ENCODE measurements at places on chromosomes 16 and 17.

- no peak for DNase-seq
Observed at GRCh38 chr16:49621241-49622083, 234.4 kb downstream of the ZNF423 start.

GRCh38 chr16:16073891-16074881 lies 124.8 kb downstream of the ABCC1 start:
- peak; percentile 92 for DNase-seq

- no peak for DNase-seq
Observed at GRCh38 chr16:58426966-58427365, 34.7 kb downstream of the GINS3 start.

GRCh38 chr17:2602597-2603017 lies 9.2 kb downstream of the PAFAH1B1 start:
- no peak for DNase-seq

DNA sequence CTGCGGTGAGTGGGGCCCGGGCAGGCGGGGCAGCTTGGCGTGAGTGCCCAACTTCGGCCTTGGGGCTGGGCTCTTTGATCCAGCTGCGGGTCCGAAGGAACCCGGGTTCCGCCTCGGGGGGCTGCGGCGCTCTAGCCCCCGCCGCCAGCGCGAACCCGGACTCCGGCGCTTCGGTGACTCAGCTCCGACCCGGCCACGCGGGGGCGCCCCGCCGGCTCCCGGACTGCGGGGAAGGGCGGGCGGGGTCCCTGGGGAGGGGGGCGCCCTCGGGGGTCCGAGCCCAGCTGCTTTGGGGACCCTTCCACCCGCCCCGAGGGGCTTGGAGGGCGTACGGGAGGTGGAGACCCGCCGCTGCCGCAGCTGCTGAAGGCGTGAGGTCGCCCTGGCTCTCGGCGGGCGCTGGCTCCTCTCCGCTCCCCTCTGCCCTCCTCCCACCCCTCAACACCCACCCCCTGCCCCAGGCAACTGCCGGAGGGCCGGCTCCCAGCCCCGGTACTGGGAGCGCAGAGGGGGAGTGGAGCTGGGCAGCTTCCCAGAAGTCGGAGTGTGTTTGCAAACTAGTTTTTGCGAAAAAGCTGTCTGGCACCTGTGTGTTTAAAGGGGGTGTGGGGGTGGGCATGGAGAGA lies 516 bp downstream of the CPNE2 start:
- DNase-seq: no peak

DNA sequence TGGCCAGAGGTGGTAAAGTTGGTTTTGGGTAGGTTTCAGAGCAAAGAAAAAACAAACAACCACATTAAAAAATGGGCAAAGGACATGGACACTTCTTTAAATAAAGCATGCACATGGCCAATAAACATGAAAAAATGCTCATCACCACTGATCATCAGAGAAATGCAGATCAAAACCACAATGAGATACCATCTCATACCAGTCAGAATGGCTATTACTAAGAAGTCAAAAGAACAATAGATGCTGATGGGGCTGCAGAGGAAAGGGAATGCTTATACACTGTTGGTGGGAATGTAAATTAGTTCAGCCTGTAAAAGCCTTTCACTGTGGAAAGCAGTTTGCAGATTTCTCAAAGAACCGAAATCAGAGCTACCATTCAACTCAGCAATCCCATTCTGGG lies 598.4 kb upstream of the SOX9 start:
- DNase-seq: no peak

DNA sequence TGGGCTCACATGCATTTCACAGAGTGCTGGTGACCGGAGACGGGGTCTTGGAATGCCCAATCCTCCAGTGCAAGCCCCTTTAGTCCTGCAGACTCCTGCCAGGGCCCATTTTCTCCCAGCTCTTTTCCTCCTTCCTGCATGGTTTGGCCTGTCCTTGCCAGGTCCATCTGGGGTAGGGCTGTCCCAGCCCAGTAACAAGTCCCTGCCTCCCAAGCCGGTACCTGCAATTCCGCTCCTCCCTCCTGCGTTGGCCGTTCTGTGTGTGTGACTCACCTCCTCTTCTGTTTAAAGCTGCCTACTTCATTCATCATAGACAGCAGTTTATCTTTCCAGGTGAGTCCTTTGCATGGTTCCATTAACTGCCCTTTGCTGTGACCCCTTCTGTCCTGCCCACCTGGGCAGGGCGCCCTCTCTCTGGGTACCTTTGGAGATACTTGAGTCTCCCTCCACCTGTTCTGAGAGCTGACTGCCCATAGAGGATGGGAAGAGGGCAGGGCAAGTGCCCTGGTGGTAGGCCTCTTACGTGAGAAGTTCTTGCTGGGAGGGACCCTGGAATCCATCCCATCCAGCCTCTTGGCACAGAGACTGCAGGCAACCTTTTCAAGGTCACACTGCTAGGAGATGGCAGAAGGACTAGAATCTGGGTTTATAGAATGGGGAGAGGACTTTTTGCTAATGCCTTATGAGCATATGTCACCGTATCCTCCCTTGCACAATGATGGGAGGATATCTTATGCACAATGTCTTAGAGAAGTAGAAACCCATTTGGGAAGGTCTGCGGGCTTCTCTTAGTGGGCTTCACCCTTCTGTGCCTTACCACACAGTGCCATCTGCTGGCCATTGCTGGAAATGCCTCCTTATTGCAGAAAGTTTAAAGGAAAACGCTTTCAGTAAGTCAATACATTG lies 29.7 kb upstream of the LGALS9 start:
- DNase-seq: peak; percentile 49

GRCh38 chr16:1152123-1152638 lies 725 bp upstream of the CACNA1H start:
- no peak for DNase-seq

DNA sequence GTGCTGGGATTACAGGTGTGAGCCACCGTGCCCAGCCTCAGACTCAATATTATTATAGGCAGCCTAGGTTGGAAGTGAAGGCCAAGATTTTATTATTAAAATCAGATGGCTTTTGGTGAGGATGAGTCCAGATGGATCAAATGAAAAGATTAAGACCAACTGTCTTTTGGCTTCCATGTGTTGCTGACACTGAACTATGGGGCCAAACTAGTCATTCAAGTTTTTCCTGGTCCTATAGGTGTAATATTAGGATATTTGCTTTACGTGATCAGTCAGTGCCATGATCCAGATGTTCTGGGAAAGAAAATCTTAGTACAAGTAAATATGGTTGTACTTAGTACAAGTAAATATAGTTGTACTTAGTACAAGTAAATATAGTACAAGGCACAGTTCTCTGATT lies 140.6 kb downstream of the MAP2K6 start:
- no peak for DNase-seq

DNA sequence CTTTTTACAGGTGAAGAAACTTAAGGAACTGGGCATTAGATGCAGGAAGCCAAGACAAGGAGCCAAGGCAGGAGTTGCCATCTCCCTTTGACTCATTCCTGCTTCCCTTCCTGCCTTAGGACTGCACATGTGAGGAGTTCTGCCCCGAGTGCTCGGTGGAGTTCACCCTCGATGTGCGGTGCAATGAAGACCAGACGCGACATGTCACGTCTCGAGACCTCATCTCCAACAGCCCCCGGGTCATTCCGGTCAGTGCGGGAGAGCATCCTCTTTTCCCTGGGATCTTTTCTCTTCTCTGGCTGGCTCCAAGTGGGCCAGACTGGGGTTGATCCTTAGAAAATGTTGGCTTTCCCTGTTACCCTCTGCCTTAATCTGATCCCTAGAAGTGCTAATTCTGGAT lies 6.6 kb downstream of the POLR2C start:
- DNase-seq: no peak

GRCh38 chr17:30347488-30347887 lies 13.6 kb upstream of the TMIGD1 start:
- DNase-seq: no peak

DNA sequence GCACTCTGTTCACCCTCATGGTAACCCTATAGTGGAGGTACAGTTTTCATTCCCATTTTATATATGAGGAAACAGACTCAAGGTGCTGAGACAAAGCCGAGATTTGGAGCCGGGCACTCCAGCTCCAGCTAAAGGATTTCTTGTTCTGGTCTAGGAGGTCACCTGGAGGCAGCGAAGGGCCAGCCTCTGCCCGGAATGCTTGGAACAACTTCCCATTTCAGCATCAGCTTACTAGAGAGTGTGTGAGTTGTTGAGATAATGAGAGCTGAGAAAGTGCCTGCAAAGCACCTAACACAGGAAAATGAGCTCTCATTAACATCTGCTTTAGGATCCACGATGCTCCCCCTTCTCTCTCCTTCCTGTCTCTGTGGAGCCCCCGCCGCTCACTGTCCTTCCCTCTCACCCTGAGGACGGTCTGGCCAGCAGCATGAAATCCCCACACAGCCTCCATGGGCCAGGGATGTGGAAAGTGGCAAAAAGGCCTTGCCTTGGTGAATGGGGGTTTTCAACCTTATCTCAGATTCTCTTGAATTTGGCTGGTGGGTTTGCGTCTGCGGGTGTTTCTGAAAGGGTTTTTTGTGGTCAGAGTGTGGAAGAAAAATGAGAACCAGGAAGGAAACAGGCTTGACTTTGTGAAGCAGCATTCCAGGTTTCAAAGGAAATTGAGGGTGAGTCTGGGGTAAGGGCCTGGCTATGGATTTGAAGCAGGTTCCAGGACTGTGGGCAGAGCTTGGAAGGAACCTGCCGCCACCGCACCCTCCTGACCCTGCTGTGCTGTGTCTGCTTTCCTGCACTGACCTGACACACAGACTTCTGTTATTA lies 178.7 kb downstream of the FOXL1 start:
- DNase-seq: no peak

DNA sequence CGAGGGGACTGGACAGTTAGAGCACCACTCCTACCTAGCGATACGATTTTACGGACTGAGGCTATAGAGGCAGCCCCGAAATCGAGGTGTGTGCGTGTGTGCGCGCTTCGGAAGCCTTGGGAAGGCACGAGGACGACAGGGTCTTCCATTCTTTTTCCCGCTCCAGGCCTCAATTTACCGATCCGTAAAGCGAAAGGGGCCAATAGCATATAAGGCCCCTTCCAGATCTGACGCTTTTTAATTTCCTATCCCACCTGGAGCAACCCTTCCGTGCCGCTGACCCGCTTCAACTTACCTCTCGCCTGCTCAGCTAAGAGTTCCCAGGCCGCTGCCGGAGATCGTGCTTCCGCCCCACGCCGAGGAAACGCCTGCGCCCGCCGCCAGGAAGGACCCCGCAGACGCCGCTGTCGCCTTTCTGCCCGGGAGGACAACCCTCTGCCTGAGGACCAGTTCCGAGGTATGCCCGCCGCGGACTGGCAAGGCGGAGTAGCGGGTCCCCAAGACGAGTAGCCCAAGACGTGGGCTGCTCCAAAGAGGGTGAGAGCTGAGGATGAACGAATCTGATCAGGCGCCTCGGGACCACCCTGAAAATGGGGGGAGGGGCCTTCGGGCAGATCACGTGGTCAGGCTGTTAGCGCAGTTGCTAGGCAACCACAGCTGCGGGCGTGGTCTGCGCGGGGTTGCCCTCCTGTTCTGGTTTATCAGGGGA lies at the start of gene EFTUD2:
Gene EFTUD2 (minus strand): TSS at position 372 of the 709 bp plus-strand sequence. CDS start 4,924 bp downstream, outside the sequence.
- DNase-seq: peak; percentile 73

DNA sequence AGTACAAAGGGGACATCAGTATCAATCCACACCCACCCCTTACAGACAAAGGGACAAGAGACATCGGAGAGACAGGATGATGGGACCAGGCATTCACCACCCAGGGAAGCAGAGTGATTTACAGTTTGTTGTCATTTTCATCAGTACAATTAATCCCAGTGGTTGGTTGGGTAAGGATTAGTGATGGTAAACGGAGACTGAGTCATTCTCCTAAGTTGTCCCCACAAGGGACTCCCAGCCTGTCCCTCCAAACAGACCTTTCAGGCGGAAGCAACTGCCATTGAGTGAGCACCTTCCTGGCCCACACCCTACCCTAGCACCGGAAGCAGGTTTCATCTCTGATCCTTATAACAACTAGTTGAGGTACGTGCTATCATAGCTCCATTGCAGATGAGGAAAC lies 11.2 kb downstream of the PPL start:
- no peak for DNase-seq

DNA sequence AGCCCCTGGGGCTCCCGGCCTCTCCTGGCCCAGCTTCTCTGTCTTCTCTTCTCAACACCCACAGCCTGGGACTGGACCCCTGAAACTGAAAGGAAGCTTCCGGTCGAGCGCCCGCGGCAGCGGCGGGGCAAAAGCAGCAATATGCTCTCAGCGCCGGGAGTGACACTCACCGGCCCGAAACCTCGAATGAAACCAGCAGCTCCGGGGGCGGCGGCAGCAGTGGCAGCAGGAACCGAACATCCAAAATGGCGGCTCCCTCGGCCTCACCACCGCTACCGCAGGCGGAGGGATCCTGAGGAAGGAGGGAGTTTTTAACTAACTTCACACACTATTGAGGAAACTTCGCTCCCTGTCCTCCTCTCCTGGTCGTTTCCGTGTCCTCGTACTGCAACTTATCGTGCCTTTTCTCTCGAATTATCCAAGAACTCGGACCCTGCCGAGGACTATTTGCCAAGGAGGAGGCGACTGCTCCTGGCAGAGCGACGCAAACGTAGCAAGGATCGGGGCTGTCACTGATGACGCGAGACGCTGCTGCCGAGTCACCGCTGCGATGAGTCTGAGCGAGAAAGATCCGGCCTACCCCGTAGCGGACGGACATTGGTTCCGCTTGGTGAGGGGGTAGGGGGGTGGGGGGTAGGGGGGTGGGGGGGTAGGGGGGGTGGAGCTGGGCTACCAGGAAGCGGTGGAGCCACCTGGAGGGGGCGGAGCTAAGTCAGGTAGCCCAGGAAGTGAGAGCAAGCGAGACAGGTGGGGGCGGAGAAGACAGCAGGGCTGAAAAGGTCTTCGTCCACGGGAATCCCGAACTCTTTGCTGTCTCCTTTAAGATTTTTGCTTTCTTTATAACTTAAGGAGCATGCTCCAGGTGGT lies at the start of gene AP1G1:
Gene AP1G1 (minus strand): TSS at position 242 of the 867 bp plus-strand sequence. CDS start 19,355 bp downstream, outside the sequence.
- DNase-seq: peak; percentile 97

DNA sequence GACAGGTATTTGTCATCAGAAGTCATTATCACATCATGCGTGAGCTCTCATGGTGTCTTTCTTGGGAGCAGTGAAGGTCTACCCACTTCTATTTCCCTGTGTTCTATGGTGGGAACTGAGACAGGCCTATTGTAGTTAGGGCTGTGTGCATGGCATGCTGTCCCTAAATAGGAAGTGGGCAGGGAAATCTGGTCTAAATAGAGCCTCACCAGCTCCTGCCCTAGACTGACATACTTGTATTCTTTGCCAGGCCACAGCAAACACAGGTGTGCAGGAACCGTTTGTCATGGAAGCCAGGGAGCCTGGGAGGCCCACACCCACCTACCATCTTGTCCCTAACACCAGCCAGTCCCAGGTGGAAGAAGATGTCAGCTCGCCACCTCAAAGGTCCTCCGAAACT lies 10.1 kb downstream of the SLC7A6 start:
- no peak for DNase-seq

GRCh38 chr16:67989322-67990017 lies 9.2 kb upstream of the DPEP3 start:
- no peak for DNase-seq

- no peak for DNase-seq
Observed at GRCh38 chr16:81437865-81438264, 6.7 kb upstream of the CMIP start.

DNA sequence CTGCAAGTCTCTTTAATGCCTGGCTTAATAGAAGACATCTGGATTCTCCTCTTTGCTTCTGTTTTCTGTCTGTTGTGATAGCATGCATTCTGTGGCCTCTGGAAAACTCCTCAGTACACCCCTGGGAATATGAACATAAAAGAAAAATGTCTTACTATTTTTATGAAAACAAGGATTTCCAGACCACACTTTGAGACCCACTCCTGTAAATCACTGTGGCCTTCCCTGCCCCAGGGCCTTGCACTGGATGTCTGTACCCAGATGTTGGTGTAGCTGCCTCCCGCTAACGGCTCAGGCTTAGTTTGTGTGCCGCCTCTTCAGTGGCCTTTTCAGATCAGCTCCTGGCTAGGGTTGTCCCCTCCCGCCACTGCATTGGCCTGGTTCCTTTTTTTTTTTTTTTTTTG lies 126.6 kb downstream of the SOCS1 start:
- DNase-seq: peak; percentile 90

GRCh38 chr17:75998327-75998795 lies 2.3 kb upstream of the CDK3 start:
- no peak for DNase-seq

Measured in fibroblast of skin of left biceps (primary cell).